ENCODE measurements at places on chromosomes 13 and 19. TPM values are rescaled to one million over a fixed set of nuclear protein-coding genes. Genes with fewer than 3 reads are reported as not detected.

- no peak overlapping the region for H3K4me3 ChIP-seq
- no peak for DNase-seq
- no peaks in the 10 kb centered on the region for H3K4me1 ChIP-seq
Observed at GRCh38 chr19:32830231-32831014, 39.1 kb downstream of the SLC7A9 start.

GRCh38 chr19:42831221-42832019 is 48.1 kb downstream of the PSG1 start:
- no peaks in the 10 kb centered on the region for H3K36me3 ChIP-seq
- H3K4me1 ChIP-seq = no peaks in the 10 kb centered on the region
- no peak overlapping the region for H3K4me3 ChIP-seq
- H3K27ac ChIP-seq = no peak overlapping the region
- H3K27me3 ChIP-seq = no peaks in the 10 kb centered on the region

GRCh38 chr13:65505941-65506340 is 1724.2 kb downstream of the PCDH9 start:
- no peak overlapping the region for H3K27ac ChIP-seq
- H3K36me3 ChIP-seq = no peaks in the 10 kb centered on the region
- H3K27me3 ChIP-seq = no peaks in the 10 kb centered on the region
- H3K4me3 ChIP-seq = no peak overlapping the region
- H3K4me1 ChIP-seq = no peaks in the 10 kb centered on the region

- H3K4me3 ChIP-seq = no peak overlapping the region
- H3K27me3 ChIP-seq = no peaks in the 10 kb centered on the region
- no peaks in the 10 kb centered on the region for H3K4me1 ChIP-seq
- DNase-seq = no peak
- H3K36me3 ChIP-seq = no peaks in the 10 kb centered on the region
Observed at GRCh38 chr19:47323872-47324271, 8.1 kb upstream of the C5AR2 start.

DNA sequence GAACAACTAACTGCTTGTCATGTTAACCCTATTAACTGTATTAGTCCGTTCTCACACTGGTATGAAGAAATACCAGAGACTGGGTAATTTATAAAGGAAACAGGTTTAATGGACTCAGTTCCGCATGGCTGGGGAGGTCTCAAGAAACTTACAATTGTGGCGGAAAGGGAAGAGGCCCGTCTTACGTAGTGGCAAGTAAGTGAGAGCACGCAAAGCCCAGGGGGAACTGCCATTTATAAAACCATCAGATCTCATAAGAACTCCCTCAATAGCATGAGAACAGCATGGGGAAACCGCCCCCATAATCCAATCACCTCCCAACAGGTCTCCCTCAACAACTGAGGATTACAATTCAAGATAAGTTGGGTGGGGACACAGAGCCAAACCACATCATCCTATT is 34.7 kb downstream of the PHF11 start:
- H3K27me3 ChIP-seq = no peaks in the 10 kb centered on the region
- H3K36me3 ChIP-seq = no peaks in the 10 kb centered on the region
- no peak overlapping the region for H3K27ac ChIP-seq
- no peak for DNase-seq
- no peaks in the 10 kb centered on the region for H3K4me1 ChIP-seq

The CYP2A7 gene
- 2,068 TPM for total RNA-seq

The ADGRE2 gene
- 2.3 TPM for total RNA-seq

GRCh38 chr13:71879129-71879535 is 12.1 kb upstream of the DACH1 start:
- DNase-seq = no peak
- no peak overlapping the region for H3K27ac ChIP-seq
- no peaks in the 10 kb centered on the region for H3K27me3 ChIP-seq
- no peak overlapping the region for H3K4me3 ChIP-seq

DNA sequence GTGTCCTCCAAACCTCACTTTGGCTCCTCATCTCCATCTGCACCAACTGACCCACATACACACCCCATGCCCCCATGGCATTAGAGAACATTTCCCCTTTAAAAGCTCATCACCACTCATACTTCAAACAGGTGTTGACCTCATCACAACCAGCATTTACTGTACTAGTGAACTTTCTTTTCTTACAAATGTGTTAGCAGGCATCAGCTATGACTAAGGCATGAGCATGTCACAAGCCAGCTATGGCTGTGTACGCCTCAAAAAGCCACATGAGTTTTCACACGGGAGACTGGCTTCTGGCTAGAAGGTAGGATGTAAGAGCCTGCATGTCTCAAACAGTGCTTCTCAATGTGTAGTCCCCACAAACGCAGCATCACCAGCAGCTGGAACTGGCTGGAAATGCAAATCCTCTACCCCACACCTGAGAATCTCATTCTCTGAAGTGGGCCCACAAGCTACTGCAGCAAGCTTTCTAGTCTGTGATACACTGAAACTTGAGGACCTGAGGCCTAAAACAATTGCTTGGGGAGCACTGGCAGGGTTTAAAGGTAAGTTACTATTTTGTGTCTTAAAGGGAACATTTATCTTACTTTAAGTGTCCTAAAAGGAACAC is 66.8 kb downstream of the TUBGCP3 start:
- H3K4me3 ChIP-seq = no peak overlapping the region
- no peak for DNase-seq
- no peaks in the 10 kb centered on the region for H3K4me1 ChIP-seq
- H3K27me3 ChIP-seq = no peaks in the 10 kb centered on the region

DNA sequence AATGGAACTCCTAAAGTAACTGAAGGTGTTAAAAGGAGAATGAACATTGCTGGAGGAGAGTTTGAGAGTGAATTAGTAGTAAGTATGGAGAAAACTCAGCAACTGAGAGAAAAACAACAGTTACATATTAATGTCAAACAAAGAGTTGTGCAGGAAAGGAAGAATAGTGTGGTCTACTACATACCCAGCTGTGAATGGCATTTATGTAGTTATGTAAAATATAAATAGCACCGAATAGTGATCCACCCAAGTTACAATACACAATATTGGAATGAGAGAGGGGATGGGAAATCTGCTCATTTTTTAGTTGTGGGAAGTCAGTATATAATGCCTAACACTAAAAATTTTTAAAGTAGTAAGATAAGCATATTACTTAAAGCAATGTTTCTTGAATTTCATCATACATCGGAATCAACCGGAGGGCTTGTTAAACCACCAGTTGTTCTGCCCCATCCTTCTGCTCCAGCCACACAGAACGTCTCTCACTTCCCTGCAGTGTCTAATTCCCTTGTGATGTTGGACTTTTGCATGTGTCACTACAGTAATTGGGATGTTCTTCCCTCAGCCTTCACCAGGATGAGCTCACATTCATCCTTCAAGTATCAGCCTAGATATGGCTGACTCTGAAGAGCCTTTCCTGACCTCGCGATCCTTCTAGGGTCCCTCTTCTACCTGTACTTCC is 11.5 kb downstream of the CCDC70 start:
- no peak overlapping the region for H3K4me3 ChIP-seq
- H3K27me3 ChIP-seq = no peaks in the 10 kb centered on the region
- no peak overlapping the region for H3K27ac ChIP-seq
- no peaks in the 10 kb centered on the region for H3K4me1 ChIP-seq
- H3K36me3 ChIP-seq = no peaks in the 10 kb centered on the region

The KPNA3 gene
- 25.1 TPM for total RNA-seq

- H3K27me3 ChIP-seq = no peaks in the 10 kb centered on the region
- H3K4me1 ChIP-seq = peaks cover 8% of the 10 kb centered on the region
- H3K27ac ChIP-seq = no peak overlapping the region
- no peaks in the 10 kb centered on the region for H3K36me3 ChIP-seq
Observed at GRCh38 chr19:48471836-48472235, 2.7 kb downstream of the CYTH2 start.

DNA sequence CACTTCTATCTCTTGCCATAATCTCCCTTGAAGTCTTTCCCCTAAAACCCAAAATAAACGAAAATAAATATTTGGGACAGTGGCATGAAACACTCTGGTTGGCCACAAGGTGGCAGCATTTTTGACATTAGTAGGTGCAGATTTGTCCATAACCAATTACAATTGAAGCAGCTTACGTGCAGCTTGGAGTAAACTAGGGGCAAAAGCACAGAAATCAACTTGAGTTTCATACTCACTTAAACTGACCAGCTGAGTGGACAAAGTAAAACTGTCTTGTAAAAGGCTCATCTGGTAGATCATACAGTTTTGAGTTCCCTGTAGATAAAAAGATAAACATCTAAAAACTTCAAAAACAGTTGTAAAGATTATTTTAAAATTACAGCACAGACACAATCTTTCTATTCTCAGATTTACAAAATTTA is 18.8 kb downstream of the PDCD5 start:
- no peak overlapping the region for H3K27ac ChIP-seq
- H3K36me3 ChIP-seq = no peaks in the 10 kb centered on the region

GRCh38 chr13:22175815-22176214 is 504.9 kb downstream of the FGF9 start:
- no peaks in the 10 kb centered on the region for H3K4me1 ChIP-seq
- peaks cover 4% of the 10 kb centered on the region for H3K27me3 ChIP-seq
- no peak overlapping the region for H3K4me3 ChIP-seq
- no peak for DNase-seq

- no peak overlapping the region for H3K4me3 ChIP-seq
- no peak for DNase-seq
- H3K36me3 ChIP-seq = no peaks in the 10 kb centered on the region
- no peaks in the 10 kb centered on the region for H3K27me3 ChIP-seq
Observed at GRCh38 chr19:46515879-46516350, 20.2 kb upstream of the PNMA8B start.

The SPRY2 gene
- 14.7 TPM for total RNA-seq

- H3K4me3 ChIP-seq = no peak overlapping the region
- H3K27ac ChIP-seq = no peak overlapping the region
- H3K36me3 ChIP-seq = no peaks in the 10 kb centered on the region
- no peak for DNase-seq
Observed at GRCh38 chr19:48671446-48671995, 1.3 kb downstream of the NTN5 start.

- peaks cover 34% of the 10 kb centered on the region for H3K4me1 ChIP-seq
- peaks cover 13% of the 10 kb centered on the region for H3K36me3 ChIP-seq
- no peak for DNase-seq
- no peak overlapping the region for H3K27ac ChIP-seq
- H3K4me3 ChIP-seq = no peak overlapping the region
- H3K27me3 ChIP-seq = no peaks in the 10 kb centered on the region
Observed at GRCh38 chr19:12730064-12730463, 4.4 kb downstream of the TRIR start.

The ZNF439 gene
- 0.57 TPM for total RNA-seq

GRCh38 chr13:26529441-26529840 is 28.0 kb upstream of the WASF3 start:
- no peak overlapping the region for H3K4me3 ChIP-seq
- no peaks in the 10 kb centered on the region for H3K27me3 ChIP-seq
- DNase-seq = no peak
- no peaks in the 10 kb centered on the region for H3K4me1 ChIP-seq
- no peaks in the 10 kb centered on the region for H3K36me3 ChIP-seq

DNA sequence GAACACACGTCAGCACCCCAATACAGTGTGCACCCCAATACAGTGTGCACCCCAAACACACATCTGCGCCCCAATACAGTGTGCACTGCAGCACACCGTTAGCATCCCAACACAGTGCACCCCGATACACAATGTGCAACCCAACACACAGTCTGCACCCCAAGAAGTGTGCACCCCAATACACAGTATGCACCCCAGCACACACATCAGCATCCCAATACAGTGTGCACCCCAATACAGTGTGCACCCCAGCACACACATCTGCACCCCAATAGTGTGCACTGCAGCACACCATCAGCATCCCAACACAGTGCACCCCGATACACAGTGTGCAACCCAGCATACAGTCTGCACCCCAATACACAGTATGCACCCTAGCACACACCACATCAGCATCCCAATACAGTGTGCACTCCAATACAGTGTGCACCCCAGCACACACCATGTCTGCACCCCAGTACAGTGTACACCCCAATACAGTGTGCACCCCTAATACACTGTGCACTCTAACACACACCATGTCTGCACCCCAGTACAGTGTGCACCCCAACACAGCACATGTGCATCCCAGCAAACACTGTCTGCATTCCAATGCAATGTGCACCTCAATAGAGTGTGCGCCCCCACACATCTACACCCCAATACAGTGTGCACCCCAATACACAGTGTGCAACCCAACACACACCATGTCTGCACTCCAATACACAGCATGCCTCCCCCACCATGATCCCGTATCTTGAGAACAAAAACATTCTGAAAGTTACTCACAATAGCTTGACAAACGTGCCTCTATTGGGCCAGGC is 855 bp upstream of the CARS2 start:
- DNase-seq = no peak
- no peaks in the 10 kb centered on the region for H3K4me1 ChIP-seq
- no peaks in the 10 kb centered on the region for H3K27me3 ChIP-seq
- no peak overlapping the region for H3K27ac ChIP-seq
- no peaks in the 10 kb centered on the region for H3K36me3 ChIP-seq

The GDF15 gene
- total RNA-seq = 1.6 TPM

The EPSTI1 gene
- 9.9 TPM for total RNA-seq

The UGGT2 gene
- total RNA-seq = 17.1 TPM

DNA sequence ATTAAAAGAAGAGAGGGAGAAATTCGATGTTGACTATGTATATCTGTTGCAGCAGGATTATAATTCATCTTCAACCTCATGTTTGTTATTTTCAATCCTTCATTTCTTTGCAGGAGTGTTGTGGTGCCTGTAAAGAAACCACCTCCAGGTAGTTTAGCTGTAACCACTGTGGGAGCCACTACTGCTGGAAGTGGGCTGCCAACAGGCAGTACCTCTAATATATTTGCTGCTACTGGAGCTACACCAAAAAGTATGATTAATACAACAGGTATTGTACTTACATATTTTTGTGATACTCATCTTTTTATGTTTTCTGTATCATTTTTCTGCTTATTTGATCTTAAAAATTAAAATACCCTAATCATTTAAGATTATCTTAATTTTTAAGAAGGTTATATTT is 266.5 kb downstream of the NBEA start:
- no peaks in the 10 kb centered on the region for H3K4me1 ChIP-seq
- no peak overlapping the region for H3K27ac ChIP-seq
- H3K27me3 ChIP-seq = no peaks in the 10 kb centered on the region
- H3K36me3 ChIP-seq = no peaks in the 10 kb centered on the region
- no peak for DNase-seq

GRCh38 chr19:46840498-46840942 is 10.1 kb downstream of the AP2S1 start:
- H3K36me3 ChIP-seq = peaks cover 40% of the 10 kb centered on the region
- no peak overlapping the region for H3K27ac ChIP-seq
- peaks cover 9% of the 10 kb centered on the region for H3K4me1 ChIP-seq
- no peak for DNase-seq

The COL4A2 gene
- total RNA-seq = 50.6 TPM

DNA sequence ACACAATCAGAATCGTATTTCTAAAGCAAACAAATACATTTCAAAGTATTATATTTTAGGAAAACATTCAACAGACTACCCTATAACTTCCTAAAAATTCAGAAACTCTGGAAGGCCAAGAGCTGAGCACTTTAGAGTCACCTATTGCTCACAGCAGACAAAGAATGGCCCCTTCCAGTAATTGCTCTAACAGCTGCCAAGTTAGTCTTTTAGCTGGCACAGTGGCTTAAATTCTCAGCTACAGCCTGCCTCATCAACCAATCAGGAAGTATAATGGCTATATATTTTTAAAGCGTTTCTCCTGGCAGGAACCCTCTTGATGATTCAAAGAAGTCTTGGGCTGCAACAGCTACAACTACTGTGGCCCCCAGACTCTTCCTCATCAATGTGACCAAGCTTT is 14.9 kb upstream of the SLITRK5 start:
- no peaks in the 10 kb centered on the region for H3K4me1 ChIP-seq
- H3K27ac ChIP-seq = no peak overlapping the region
- H3K4me3 ChIP-seq = no peak overlapping the region
- H3K36me3 ChIP-seq = no peaks in the 10 kb centered on the region
